Stimulated activated CD8-positive, alpha-beta memory T cell treated with anti-CD3 and anti-CD28 coated beads, Interleukin-7, amount 100 ng/mL, for 1 hour (primary cell): ENCODE measurements at places on chromosomes 6 and 20.

GRCh38 chr20:40848526-40848925 lies 159.5 kb upstream of the MAFB start:
- no peak for DNase-seq

DNA sequence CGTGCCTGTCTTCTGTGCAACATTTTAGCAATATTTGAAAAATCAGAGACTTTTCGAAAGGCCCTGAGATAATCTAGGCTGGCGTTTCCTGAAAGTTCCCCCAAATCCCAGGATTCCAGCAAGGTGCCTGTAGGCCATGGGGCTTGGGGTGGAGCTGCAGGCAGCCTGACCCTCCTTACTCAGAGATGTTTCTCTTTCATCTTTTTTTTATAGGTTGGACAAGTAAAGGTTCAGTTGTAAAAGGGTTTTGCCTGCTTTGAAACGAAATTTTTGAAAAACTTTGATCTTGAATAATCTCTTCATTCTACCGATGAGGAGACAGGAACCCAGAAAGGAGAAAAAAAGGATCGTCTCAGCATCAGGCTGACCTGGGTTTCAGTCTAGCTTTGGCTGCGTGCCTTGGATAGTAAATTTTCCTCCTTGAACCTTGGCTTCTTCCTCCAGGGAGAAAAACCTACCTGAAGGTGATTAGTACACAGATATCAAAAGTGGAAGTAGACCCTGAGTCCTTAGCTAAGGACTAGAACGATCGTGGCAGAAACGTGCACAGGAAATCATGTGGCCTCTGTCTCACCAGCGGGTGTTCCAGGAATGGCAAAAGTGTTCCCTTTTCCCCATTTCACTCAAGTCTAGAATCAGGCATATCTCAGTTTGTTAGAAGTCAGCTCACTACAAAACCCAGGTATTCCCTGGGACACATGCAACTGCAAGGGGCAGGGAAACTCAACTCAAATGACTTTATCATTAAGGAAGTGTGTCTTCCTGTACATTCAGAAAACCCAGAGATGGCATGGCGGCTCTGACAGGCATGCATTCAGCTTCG lies 128.2 kb upstream of the PTPN1 start:
- DNase-seq = no peak

DNA sequence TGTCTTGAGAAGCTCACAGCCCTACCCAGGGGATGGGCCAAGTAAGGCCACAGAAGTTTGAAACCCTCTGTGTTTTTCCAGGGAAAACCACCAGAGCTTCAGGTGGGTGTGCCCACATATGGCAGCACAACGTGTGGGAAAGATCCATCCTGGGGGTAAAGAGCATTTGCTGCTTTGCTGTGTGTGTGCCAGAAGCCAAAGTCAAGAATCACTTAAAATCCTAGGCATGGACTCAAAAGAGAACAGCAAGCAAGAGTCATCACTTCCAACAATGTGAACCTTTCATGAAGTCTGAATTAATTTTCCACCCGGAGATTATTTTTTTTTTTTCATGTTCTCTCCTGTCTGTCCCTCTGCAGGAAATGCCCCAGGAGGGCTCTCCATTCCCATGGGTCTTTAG lies 308.2 kb upstream of the SGK1 start:
- DNase-seq = no peak

DNA sequence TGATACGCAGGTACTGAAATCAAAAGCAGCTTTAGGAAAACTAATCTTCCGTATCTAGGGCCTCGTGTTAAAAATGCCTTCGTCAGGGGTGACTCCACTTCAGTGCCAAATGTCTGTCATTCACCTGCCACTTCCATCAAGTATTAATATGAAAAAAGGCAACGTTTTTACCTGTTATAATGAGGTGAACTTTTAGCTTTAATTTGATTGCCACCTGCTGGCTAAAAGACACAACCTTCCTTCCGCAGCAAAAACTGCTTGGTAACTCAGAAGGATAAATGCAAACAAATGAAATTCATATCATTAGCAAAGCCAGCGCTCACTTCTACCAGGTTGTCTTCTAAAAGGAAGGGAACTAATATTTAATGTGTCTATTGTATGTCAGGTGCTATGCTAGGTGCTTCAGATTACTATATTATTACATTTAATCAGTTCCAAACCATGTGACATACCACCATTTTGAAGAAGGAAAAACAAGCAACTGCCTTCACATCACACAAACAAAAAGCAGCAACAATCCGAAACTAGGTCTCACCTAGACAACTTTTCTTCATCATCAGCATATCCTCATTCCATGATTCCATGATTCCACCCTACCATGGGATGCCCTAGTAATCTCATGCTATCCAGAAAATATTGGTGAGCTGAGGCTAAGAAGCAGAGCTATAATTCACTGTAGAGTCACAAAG lies 20.6 kb upstream of the ARHGAP18 start:
- DNase-seq = no peak

DNA sequence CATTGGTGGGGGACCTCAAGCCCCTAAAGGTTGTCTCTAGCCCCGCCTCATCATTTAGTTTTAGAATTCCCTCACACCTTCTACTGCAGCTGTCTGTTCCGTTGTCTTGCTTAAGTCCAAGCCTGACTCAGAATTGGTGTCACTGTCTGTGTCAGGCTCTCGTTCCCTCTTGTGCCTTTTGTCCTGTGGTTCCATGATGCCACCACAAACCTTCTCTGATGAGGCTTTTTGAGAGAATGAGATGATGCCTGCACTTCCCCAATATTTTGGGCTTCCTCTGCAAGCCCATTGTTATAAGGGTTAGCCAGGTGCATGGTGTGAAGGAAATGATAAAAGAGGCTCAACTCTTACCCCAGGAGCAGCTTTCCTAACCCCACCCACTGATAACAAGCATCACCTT lies 8.1 kb upstream of the AKIRIN2 start:
- DNase-seq = no peak

GRCh38 chr6:79031821-79032590 lies 46.0 kb downstream of the PHIP start:
- no peak for DNase-seq

DNA sequence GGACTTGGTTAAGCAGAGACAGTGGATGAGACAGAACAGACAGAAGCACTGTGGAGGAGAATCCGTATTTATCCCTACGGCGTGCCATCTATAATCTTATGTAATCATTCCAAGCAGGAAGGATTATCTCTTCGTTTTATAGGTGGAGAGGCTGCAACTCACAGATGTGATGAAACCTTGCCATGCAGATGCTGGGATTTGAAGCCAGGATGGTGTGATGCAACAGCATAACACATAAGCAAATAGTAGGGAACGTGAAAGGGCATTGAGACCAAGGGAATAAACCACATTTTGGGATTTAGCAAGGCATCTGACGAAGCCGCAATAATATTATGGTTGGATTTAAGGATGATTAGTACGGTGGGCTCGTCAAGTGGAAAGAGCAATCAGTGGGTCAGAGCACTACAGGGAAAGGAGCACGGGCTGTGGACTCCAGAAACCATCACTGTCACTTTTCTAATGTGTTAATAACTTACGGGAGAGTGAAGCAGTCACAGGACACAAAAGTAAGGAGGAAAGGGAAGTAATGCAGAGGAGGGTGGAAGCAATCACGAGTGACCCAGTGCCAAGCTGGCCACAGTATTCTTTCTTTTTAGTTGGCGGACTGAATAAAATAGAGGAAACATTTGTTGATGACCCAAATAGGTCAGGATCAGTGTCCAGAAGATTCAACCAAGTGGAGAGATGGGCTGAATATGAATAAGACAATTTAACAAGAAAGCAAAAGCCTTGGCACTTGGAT lies 119.6 kb upstream of the EDN1 start:
- no peak for DNase-seq
